ENCODE measurements at places on chromosomes 5 and 9.

- peak; percentile 20 for DNase-seq
These were observed 81.8 kb downstream of the ARSB start for GRCh38 chr5:78903353-78903752.

DNA sequence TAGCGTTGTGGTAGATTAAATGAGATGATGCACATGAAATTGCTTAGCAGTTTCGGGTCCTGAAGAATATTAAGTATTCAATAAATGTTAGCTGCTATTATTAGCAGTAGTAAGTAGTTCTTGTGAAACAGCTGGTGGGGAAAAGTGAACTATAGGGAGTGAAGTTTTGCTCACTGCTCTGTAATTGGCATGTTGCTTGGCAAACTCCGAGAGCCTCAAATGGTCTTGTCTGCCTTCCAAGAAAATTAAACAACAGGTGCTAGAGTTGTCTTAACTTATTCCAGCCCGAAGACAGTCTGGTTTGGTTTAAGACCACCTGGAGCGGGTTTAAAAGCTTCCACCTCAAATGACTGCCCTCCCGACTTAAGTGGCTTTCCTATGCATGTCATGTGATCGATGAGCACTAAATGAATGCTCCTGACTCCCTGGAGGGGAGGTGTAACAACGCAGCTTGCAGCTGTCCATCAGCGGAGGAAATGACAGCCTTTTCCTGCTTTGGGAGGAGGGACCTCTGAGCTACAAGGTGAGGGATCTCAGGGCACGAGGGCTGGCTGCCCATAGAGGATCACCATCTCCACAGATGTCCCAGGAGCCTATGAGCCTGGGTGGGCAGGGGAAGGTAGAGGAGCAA lies 202.9 kb upstream of the PANK3 start:
- no peak for DNase-seq

GRCh38 chr9:122382901-122383850 lies 12.4 kb downstream of the PTGS1 start:
- DNase-seq: peak; percentile 13

DNA sequence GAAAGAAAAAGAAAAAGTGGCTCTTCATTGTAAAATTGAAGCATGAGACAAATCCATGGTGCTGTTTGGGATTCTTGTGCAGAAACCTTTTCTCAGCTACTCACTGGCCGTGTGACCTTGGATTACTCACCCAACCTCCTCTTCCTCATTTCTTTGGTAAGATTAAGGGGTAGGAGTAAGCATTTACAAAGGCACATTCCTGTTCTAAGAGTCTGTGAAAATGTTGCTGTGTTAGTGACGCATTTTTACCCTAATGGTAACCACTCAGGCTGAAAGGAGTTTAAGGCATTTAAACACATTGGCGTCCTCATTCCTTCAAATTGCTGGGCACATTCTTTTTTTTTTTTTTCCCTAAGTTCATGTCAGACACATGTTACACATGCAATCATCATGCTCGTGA lies 4.3 kb downstream of the RAI14 start:
- DNase-seq: no peak

- DNase-seq: no peak
These were observed 93.4 kb downstream of the DAB2IP start for GRCh38 chr9:121744687-121745395.

GRCh38 chr9:115144706-115145105 lies 26.7 kb upstream of the TNC start:
- DNase-seq: no peak

- peak; percentile 93 for DNase-seq
These were observed 43.3 kb upstream of the NDFIP1 start for GRCh38 chr5:142065273-142065672.

- peak; percentile 84 for DNase-seq
These were observed 100.6 kb downstream of the ANGPTL2 start for GRCh38 chr9:127021664-127022363.

- no peak for DNase-seq
These were observed 78.8 kb downstream of the GNA14 start for GRCh38 chr9:77569335-77569734.

GRCh38 chr9:125028041-125028440 lies 87.2 kb upstream of the GOLGA1 start:
- DNase-seq: no peak

DNA sequence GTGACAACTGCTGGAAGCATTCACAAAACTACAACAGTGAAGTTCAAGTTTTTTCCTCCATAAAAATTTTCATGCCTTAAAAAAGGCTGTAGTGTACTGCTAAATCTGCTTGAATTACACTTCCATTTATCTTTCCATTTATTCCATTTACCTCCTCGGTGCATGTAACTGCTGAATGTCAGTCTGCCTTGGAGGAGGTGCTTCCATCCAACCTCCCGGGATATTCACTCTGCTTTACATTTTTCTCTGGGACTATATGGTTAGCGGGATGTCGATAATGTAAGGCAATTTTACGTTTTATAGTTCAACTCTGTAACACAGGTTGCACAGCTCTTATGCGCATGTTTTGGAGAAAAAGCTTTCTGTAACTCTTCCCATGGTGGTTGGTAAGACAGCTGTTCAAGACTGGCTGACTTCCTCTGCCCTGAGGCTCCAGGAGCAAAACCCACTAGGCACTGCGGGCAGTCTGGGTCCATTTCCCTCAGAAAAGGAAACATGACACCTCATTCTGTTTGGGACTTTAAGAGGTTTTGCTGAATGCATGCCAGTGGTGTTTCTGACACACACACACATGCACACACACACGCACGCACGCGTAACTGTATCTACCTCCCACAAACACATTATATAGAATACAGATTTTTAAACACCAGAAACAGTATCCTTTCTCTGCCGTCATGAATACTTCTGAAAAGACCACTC lies 66.1 kb downstream of the SPTLC1 start:
- DNase-seq: no peak

DNA sequence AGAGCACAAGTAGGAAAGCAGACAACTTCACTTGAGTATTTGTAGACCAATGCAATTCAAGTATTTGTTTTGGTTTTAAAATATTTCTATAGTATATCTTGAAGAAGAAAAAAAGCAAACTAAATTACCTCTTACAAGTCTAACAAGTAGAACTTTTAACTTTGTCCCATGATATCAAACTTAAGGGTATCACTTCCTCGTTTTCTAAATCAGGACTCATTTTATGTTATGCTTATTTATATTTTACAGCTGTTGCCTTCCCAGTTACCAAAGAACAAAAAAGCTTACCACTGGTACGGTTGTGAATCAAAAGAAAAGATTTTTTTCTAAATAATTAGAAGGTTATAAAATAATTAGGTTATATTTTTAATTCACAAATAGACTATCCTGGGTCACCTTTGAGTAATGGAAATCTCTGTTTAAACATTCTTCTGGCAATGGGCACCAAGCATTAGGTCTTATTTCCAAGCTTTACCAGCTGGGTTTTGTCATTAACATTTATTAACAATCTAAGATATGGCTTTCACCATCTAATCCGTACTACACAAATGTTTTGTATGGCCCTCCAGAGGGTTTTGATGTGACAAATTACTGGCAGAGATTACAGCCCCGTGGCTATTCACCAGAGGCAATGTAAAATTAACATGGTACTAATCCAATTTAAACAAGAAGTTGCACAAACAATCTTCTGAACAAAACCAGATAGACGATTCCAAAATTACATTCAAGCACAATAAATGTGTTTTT lies 63.6 kb downstream of the CEP120 start:
- DNase-seq: peak; percentile 40

- no peak for DNase-seq
These were observed 91.1 kb downstream of the MVB12B start for GRCh38 chr9:126417684-126418083.

- no peak for DNase-seq
These were observed 17.0 kb upstream of the TDRD7 start for GRCh38 chr9:97394881-97395280.

GRCh38 chr5:4781299-4781698 lies 358.8 kb upstream of the ADAMTS16 start:
- DNase-seq: no peak

DNA sequence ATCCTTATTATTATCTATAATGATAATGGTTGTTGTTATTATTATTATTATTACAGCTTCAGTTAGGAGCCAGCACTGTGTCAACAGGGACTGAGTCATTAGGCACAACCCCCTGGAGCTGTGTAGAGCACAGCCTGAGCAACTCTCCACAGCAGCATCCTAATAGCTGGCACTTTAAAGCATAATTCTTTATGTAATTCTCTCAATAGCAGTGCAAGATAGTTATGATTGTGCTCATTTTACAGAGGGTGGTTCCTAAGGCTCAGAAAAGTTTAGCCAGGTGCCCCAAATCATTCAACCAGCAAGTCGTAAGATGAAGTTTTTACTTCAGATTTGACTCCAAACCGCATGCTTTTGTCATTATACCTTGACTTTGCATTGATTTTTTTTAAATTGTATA lies 390.3 kb downstream of the ANXA1 start:
- no peak for DNase-seq

GRCh38 chr9:88164850-88165249 lies 26.6 kb upstream of the SPATA31C2 start:
- no peak for DNase-seq

DNA sequence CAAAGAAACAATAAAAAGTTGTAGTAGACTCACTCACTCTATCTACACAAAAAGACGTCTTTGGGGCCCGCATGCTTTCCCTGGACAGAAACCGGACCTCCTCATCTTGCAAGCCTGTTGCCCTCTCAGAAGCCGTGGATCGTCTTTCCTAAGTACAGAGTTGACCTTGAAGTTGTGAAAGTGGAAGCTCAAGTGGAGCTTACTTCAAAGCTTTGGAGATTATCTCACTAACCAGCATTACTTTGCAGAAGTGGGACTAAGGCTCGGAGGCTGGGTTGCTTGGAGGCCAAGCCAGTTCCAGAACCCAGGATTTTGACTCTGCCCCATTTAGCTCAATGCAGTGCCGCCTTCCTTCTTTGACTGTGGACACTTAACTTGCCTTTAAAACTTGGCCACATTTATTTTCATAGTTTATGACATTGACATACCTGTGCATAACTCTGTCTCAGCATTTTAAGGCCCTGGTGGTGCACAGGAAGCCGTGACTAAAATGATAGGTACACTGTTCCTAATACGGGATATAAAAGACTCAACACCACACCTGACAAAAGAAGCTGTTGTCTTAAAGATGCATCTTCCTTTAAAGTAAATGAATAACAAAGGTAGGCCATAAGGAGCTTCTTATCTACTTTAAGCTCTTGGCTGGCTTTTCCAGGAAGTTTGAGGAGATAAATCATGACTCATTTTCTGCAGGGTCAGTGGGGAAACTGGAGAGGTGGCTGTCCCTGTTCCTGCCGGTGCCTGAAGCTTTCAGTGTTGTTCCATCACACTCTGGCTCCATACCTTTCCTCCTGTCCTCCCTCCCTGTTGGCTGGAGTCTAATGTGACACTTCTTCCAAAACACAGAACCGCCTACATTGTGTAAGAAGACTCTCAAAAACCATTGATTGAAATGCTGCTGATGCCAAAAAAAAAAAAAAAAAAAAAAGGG lies 10.7 kb downstream of the SLC25A25 start:
- no peak for DNase-seq

DNA sequence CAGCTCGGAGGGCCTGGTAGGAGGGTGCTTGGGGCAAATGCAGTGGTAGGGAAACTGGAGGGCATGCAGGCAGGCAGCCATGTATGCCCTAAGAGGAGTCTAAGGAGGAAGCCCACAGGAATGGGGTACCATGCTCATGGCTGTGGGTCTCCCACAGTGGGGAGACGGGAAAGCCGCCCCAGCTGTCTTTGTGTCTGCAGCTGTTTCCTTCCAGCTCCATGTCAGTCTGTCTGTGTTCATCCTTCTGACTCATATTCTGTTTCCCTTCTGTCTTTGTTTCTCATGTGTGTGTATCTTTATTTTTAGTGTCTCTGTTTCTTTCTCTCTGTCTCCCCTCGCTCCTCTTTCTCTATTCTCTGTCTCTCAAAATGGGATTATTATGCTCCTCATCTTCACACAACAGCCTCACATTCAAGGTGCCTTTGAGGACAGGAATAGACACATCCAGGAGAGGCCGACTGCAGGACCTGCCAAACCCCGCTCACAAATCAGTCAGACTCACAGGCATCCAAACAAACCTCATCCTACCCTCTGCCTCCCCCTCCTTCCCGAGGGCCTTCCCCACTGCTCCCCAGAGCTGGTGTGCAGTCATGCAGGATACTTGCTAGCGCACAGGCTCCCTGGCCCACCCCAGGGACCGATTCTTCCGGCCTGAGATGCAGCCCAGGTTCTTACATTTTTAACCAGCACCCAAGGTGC lies 68.4 kb upstream of the RARS1 start:
- DNase-seq: no peak

DNA sequence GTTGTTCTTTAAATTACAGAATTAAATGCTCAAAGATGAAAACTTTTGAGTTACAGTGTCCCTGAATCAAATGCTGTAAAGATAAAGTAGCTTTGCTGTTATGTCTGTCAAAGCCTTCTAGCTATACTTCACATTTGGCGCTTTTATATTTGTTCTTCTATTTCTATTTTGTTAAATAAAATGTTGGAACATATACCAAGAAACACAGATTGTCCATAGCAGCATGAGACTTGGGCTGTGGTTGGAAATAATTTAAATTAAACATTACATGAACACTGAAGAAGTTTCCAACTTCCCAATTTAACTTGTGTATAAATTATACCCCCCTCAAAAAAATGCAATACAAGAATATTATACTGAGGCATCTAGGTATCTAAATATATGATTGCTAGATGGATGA lies 249.8 kb downstream of the NR2F1-AS1 start:
- no peak for DNase-seq

GRCh38 chr9:126927419-126927818 lies 12.8 kb downstream of the RALGPS1 start:
- no peak for DNase-seq

GRCh38 chr9:126261584-126262356 lies 64.9 kb upstream of the MVB12B start:
- no peak for DNase-seq

DNA sequence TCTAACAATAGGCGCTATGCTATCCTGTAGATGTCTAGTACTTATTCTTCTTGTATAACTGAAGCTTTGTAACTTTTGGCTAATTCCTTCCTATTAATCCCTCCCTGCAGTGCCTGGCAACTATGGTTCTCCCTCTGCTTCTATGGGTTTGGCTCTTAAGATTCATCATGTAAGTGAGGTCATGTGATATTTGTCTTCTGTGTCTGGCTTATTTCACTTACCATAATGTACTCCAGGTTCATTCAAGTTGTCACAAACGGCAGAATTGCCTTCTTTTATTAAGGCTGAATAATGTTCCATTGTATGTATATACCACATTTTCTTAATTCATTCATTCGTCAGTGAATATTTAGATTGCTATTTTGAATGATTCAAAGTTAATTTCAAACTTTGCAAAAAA lies 149.9 kb upstream of the GAS1 start:
- DNase-seq: no peak

GRCh38 chr5:157113002-157113401 lies 4.2 kb upstream of the HAVCR2 start:
- no peak for DNase-seq

DNA sequence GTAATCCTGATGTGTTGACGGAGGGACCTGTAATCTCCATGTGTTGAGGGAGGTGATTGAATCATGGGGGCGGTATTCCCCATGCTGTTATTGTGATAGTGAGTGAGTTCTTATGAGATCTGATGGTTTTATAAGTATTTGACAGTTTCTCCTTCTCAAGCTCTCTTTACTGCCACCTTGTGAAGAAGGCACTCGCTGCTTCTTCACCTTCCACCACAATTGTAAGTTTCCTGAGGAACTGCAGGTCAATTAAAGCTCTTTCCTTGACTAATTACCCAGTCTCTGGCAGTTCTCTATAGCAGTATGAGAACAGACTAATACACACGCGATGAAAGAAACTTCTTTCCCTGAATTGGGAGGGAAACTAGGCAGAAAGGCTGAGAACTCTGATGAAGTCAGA lies 141.1 kb upstream of the RAD23B start:
- no peak for DNase-seq
